Stimulated activated CD4-positive, alpha-beta T cell treated with anti-CD3 and anti-CD28 coated beads, TNF-alpha, amount 100 ng/mL, for 1 hour (primary cell): ENCODE measurements at places on chromosomes 16 and 17.

GRCh38 chr16:4433914-4434787 is 8.5 kb downstream of the DNAJA3 start:
- DNase-seq = no peak

DNA sequence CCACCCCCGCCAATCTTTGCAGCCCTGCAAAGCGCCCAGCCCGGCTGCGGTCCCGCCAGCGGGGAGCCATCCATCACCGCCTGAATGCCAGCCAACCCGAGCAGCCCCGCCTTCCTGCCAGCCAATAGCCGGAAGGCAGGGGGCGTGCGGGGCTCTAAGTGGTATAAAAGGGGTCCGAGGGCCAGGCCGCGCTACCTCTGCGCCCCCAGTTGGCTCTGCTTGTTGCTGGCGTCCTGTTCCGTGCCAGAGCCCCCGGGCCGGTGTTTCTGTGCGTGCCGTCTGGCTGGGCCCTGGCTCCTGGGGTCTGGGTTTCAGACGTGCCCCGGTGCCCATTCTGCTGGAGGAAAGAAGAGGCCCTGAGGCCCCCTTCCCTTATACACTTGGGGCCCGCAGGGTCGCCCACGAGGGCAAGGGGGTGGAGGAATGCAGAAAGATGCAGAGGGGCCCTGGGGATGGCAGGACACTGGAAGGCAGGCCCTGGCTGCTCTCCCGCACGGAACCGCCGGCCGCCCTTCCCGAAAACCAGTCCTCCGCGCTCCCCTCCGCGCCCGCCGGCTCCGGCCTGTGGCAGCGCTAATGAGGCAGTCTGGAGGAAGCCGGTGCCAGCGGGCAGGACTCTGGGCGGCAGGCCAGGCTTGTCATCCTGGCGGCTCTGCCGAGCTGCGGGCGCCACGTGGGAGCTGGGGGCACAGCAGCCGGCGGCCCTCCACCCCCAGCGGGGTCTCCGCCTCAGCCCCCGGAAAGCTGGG is 14.0 kb downstream of the COPZ2 start:
- no peak for DNase-seq

- no peak for DNase-seq
These were observed 104.5 kb upstream of the FAM20A start for GRCh38 chr17:68705714-68706076.

- DNase-seq = no peak
These were observed 23.0 kb upstream of the CHMP6 start for GRCh38 chr17:80968602-80969029.

GRCh38 chr16:74264811-74265210 is 31.8 kb upstream of the PSMD7 start:
- DNase-seq = no peak

- no peak for DNase-seq
These were observed 350.8 kb upstream of the C16orf82 start for GRCh38 chr16:26715969-26716368.

GRCh38 chr16:25895380-25895779 is 203.6 kb downstream of the HS3ST4 start:
- DNase-seq = no peak

- DNase-seq = no peak
These were observed 16.7 kb downstream of the KRABD2 start for GRCh38 chr17:8359769-8360168.

DNA sequence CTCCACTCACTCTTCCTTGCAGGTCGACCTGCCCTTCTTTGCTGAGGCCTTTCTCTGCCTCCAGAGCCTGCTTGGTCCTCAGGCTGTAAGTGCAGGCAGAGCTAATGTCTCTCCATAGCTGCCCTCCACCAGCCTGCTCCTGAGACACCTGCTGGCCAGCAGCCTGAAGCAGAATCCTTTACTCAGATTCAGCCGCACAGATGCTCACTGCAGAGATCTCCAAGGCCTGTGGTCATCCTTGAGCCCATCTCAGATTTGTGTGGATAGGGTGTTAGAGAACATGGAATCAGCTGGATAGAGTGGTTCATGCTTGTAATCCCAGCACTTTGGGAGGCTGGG is 11.5 kb downstream of the DEXI start:
- DNase-seq = no peak

DNA sequence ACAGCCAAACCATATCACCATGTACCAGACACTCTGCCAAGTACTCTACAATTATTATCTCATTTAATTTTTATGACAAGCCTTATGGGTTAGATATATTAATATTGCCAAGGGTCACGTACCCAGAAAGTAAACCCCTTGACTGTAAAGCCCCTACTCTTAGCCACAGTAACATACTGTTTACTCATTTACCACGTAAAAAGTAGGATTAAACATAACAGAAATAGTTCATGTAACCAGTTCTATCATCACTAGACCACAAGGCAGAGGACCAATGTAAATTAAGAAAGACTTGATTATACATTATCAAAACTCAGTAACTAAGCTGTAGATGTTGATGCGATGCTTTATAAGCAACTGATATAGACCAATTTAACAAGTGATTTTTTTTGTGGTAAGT is 101.5 kb upstream of the CNTNAP4 start:
- DNase-seq = no peak

- no peak for DNase-seq
These were observed 39.8 kb downstream of the RAB11FIP4 start for GRCh38 chr17:31431098-31431851.

DNA sequence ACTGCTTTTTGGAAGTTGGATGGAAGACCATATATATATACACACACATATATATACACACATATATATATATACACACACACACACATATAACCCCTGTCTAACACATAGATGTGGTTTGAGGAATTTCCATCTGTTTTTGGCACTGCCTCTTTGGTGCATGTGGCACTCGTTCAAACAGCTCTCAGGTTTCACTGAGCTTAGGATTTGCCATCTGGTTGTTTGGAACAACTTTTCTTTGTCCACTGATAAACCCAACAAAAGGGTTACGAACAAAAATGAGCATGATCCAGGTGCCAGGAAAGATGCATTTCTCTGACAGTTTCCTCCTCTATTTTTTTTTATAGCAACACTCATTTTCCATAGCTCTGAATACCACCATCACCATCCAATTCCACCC is 14.6 kb upstream of the KCNJ16 start:
- DNase-seq = no peak
